ENCODE measurements at places on chromosomes 4 and X.
A peak's percentile ranks its signal among the peaks of the same experiment; 100 is the strongest.

GRCh38 chrX:140822861-140823260, 113.3 kb downstream of the LINC00632 start:
- no peaks in the 10 kb centered on the region for H3K27me3 ChIP-seq
- H3K36me3 ChIP-seq, result no peaks in the 10 kb centered on the region
- peaks cover 8% of the 10 kb centered on the region for H3K4me1 ChIP-seq
- H3K27ac ChIP-seq, result no peak overlapping the region

- no peaks in the 10 kb centered on the region for H3K4me1 ChIP-seq
- H3K27me3 ChIP-seq, result no peaks in the 10 kb centered on the region
- DNase-seq, result no peak
- H3K36me3 ChIP-seq, result no peaks in the 10 kb centered on the region
- H3K4me3 ChIP-seq, result no peak overlapping the region
Measured at GRCh38 chrX:45888518-45888917, 656.7 kb downstream of the ZNF674 start.

DNA sequence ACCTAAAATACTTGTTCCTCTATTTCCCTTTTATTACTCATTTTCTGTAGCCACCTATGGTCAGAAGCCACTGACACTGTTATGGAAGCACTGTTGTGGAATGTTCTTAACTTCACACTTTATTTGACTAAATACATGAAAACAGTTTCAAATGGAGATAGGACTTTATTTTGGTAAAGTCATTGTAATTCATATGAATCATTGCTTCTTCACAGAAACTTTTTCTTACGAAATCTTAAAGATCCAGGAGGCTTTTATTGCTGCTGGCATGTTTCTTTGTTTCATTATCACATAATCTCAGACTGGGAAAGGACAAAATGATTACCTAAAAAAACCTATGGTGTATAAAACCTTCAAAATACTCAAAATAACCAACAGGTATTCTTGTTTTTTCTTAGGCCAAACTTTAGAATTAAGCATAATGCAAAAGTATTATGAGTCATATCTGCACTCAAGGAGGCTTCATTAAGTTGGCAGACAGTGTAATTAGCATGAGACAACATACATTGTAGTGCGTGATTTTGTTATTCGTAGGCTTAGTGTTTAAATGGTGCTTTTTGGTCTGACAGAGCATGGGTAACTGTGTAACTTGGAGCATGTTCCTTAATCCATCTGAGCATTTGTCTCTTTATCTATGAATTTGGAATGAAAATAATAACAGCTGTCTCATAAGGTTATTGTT, 58.0 kb downstream of the SH3BGRL start:
- no peak for DNase-seq
- peaks cover 10% of the 10 kb centered on the region for H3K4me1 ChIP-seq
- H3K27ac ChIP-seq, result no peak overlapping the region
- no peak overlapping the region for H3K4me3 ChIP-seq
- no peaks in the 10 kb centered on the region for H3K27me3 ChIP-seq

DNA sequence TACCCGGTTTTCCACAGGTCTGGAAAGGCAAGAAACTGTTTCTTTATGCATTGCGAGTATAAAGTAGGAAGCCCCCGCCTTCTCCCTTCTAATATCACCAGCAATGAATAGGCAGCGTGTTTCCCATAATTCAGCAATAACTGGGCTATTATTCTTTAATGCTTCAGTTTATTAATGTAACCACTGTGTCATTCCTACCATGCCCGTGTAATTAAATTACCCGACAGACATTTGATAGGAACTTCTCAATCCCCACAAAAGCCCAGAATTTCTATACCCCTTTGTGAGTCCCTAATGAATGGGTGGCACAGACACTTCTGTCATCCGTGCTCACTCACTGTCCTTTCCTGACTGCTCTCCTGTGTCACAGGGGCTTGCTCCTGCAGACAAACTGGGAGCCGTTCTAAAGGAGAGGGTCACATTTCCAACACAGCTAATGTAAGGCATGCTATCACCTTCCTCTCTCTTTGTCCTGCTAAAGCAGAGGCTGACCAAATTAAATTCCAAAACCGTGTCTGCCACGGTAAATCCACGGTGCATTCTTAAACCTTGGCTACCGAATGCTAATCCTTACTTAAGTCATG, 108.5 kb upstream of the MID1 start:
- no peak for DNase-seq
- no peaks in the 10 kb centered on the region for H3K36me3 ChIP-seq
- H3K4me1 ChIP-seq, result no peaks in the 10 kb centered on the region
- no peaks in the 10 kb centered on the region for H3K27me3 ChIP-seq

GRCh38 chr4:83305187-83305586, 20.6 kb upstream of the COQ2 start:
- H3K27me3 ChIP-seq, result no peaks in the 10 kb centered on the region
- no peaks in the 10 kb centered on the region for H3K36me3 ChIP-seq
- H3K4me1 ChIP-seq, result no peaks in the 10 kb centered on the region

GRCh38 chrX:155592331-155592730, 20.4 kb downstream of the TMLHE start:
- H3K27ac ChIP-seq, result no peak overlapping the region
- H3K36me3 ChIP-seq, result peaks cover 36% of the 10 kb centered on the region
- DNase-seq, result no peak
- peaks cover 2% of the 10 kb centered on the region for H3K4me1 ChIP-seq

- DNase-seq, result no peak
- no peak overlapping the region for H3K27ac ChIP-seq
- peaks cover 8% of the 10 kb centered on the region for H3K4me1 ChIP-seq
Measured at GRCh38 chrX:111123606-111124179, 27.7 kb downstream of the PAK3 start.

DNA sequence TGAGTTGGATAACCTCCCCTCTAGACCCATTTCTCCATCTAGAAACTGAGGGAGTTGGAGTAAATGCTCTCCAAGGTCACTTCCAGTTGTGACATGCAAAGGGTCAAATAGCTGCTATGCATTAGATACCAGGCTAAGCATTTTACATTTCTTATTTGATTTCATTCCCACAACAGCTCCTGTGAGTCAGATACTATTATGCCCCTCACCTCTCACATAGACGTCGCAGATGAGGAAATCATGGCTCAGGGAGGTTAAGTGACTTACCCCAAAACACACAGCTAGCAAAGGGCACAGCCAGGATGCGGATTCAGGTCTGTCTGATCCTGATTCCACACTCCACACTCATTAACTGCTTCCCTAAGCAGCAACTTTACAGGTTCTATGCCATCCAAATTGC, 57.7 kb downstream of the PRPS1 start:
- no peaks in the 10 kb centered on the region for H3K27me3 ChIP-seq
- DNase-seq, result no peak
- H3K36me3 ChIP-seq, result no peaks in the 10 kb centered on the region
- peaks cover 17% of the 10 kb centered on the region for H3K4me1 ChIP-seq
- H3K27ac ChIP-seq, result peak overlapping the region; percentile 40

- no peaks in the 10 kb centered on the region for H3K27me3 ChIP-seq
- no peak overlapping the region for H3K27ac ChIP-seq
- no peak for DNase-seq
- H3K4me3 ChIP-seq, result no peak overlapping the region
Measured at GRCh38 chr4:79294064-79294463, 31.8 kb downstream of the NAA11 start.

DNA sequence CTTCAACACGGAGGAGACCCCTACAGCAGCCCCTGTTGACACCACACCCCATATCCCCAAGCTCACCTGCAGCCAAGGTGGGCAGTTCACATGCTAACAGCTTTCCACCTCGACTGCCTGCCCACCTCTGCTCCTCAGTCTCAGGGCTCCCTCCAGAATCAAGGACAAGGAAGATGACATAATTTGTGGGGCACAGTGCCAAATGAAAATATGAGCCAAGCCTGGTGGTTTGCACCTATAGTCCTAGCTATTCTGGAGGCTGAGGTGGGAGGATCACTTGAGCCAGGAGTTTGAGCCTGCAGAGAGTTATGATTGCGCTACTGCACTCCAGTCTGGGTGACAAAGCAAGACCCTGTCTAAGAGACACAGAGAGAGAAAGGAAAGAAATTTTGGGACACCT, 516.3 kb downstream of the BCOR start:
- H3K36me3 ChIP-seq, result no peaks in the 10 kb centered on the region
- DNase-seq, result no peak
- peaks cover 2% of the 10 kb centered on the region for H3K4me1 ChIP-seq
- no peak overlapping the region for H3K4me3 ChIP-seq

DNA sequence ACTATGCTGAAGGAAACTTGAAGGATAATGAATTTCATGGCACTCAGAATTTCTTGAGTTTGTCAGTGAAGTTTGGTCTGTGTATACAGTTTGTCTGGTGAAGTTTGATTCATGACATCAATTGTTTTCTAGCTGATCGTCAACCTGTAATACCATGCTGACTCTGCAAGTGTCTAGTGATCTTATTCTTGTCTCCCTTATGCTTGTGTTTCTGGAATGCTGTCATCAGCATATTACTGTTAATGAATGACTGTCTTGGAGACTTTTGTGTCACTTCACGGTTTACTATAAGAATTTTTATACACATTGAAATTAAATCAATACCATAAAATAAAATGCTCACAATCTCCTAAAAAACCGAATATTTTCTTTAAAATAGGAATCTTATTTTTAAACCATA, 779.0 kb downstream of the CCSER1 start:
- no peak for DNase-seq
- no peak overlapping the region for H3K4me3 ChIP-seq
- no peaks in the 10 kb centered on the region for H3K36me3 ChIP-seq
- no peak overlapping the region for H3K27ac ChIP-seq

DNA sequence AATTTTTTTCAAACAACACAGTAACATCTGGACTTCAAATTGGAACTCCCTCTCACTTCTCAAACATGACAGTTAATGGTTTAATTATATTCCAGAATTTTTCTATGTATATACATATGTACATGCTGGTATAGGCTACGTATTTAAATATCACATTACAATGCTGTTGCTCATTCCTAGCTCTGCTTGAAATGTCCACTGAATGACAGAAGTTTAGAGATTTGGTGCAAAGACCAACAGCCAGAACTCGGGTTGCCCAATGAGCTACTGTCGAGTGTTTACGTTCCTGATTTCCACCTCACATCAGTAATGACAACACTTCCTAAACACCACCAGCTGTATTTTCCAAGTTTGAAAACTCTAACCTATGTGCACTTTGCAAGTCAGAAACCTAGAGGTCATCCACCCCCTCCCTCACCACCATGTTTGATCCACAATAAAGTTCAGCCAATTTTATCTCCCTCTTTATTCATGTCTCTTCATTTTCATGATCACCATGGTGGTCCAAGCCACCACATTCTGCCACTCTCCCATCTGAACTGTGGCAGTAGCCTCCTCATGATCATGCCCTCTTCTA, 49.3 kb upstream of the RPL34 start:
- DNase-seq, result no peak
- H3K27me3 ChIP-seq, result no peaks in the 10 kb centered on the region
- peaks cover 23% of the 10 kb centered on the region for H3K4me1 ChIP-seq
- no peak overlapping the region for H3K4me3 ChIP-seq
- peak overlapping the region; percentile 80 for H3K27ac ChIP-seq
- H3K36me3 ChIP-seq, result no peaks in the 10 kb centered on the region

GRCh38 chr4:183971929-183972490, 66.9 kb downstream of the STOX2 start:
- peaks cover 14% of the 10 kb centered on the region for H3K27me3 ChIP-seq
- H3K27ac ChIP-seq, result no peak overlapping the region
- DNase-seq, result no peak
- no peak overlapping the region for H3K4me3 ChIP-seq
- H3K4me1 ChIP-seq, result peaks cover 2% of the 10 kb centered on the region

- no peak overlapping the region for H3K27ac ChIP-seq
- H3K4me3 ChIP-seq, result no peak overlapping the region
Measured at GRCh38 chr4:52752936-52753335, 1.7 kb upstream of the ERVMER34-1 start.

GRCh38 chr4:109134268-109134667, 168.2 kb downstream of the COL25A1 start:
- H3K4me3 ChIP-seq, result no peak overlapping the region
- no peak for DNase-seq
- H3K27ac ChIP-seq, result no peak overlapping the region
- H3K4me1 ChIP-seq, result no peaks in the 10 kb centered on the region
- H3K36me3 ChIP-seq, result no peaks in the 10 kb centered on the region
- H3K27me3 ChIP-seq, result no peaks in the 10 kb centered on the region

GRCh38 chrX:47245156-47245555, 12.3 kb downstream of the USP11 start:
- H3K4me3 ChIP-seq, result no peak overlapping the region
- no peaks in the 10 kb centered on the region for H3K27me3 ChIP-seq
- H3K4me1 ChIP-seq, result no peaks in the 10 kb centered on the region
- H3K27ac ChIP-seq, result no peak overlapping the region

- peak overlapping the region; percentile 58 for H3K4me3 ChIP-seq
- DNase-seq, result peak; percentile 16
- H3K27ac ChIP-seq, result no peak overlapping the region
- H3K36me3 ChIP-seq, result peaks cover 5% of the 10 kb centered on the region
- H3K27me3 ChIP-seq, result no peaks in the 10 kb centered on the region
Measured at GRCh38 chr4:2259541-2260343, 2.2 kb downstream of the MXD4 start.

All from naive thymus-derived CD8-positive, alpha-beta T cell (primary cell).